CD8-positive, alpha-beta memory T cell (primary cell): ENCODE measurements at places on chromosomes 16 and 17. TPM values are rescaled to one million over a fixed set of nuclear protein-coding genes. Genes with fewer than 3 reads are reported as not detected.

The CCL7 gene
- not detected for total RNA-seq

- no peak for DNase-seq
- no peak overlapping the region for H3K27ac ChIP-seq
- H3K36me3 ChIP-seq = no peaks in the 10 kb centered on the region
- no peaks in the 10 kb centered on the region for H3K4me1 ChIP-seq
- H3K4me3 ChIP-seq = no peak overlapping the region
- H3K27me3 ChIP-seq = no peaks in the 10 kb centered on the region
These were observed 29.1 kb upstream of the SHCBP1 start for GRCh38 chr16:46650254-46650623.

The TBC1D3B gene
- 4.4 TPM for total RNA-seq

The FADS6 gene
- total RNA-seq = not detected
